Effector CD4-positive, alpha-beta T cell (primary cell): ENCODE measurements at places on chromosomes 5 and 9.

DNA sequence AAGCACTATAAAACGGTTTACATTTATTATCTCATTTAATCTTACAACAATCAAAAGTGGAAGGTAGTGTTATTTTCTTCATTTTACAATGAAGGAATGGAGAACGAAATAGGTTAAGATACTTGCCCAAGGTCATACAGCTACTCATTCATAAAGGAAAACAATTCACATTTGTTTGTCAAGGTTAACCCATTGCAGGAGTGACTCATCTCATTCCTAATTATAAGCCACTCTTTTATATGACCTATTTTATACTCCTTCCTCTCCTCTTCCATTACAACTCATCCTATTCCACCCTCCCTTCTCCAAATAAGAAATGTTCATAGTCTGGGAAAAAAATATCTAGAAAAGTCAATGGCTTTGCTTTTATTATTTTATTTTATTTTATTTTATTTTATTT, 29.6 kb downstream of the CRHBP start:
- no peak for DNase-seq

GRCh38 chr5:17094830-17095229, 122.6 kb upstream of the BASP1 start:
- no peak for DNase-seq

DNA sequence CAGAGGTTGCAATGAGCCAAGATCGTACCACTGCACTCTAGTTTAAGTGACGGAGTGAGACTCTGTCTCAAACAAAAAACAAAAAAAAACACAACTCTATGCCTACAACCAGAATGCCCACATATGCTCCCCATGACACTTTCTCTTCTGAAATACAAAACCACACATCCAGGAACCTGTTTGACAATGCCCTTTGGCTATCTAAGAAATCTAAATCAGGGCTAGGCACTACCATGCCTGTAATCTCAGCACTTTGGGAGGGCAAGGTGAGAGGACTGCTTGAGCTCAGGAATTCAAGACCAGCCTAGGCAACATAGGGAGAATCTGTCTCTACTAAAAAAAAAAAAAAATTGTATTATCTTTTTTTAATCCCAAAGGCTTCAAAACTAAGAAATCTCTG, 10.6 kb downstream of the AFF4 start:
- DNase-seq, result no peak

DNA sequence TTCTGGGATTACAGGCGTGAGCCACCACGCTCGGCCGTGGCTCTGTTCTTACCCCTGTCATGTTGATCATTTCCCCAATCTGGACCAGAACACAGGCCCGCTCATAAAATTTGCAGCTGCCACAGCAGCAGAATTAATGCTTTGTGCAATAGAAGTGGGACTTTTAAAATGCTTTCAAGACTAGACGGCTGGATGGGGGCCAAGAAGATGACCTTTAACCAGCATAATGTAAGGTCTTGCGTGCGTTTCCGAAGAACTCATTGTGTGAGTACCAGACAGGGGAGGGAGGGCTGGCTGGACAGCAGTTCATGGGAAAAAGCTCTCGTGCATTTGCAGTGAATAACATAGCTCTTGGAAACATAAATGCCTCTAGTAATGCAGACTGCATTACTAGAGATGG, 3.5 kb upstream of the WDR38 start:
- no peak for DNase-seq

GRCh38 chr9:71183251-71183650, 61.8 kb upstream of the TRPM3 start:
- DNase-seq, result no peak

DNA sequence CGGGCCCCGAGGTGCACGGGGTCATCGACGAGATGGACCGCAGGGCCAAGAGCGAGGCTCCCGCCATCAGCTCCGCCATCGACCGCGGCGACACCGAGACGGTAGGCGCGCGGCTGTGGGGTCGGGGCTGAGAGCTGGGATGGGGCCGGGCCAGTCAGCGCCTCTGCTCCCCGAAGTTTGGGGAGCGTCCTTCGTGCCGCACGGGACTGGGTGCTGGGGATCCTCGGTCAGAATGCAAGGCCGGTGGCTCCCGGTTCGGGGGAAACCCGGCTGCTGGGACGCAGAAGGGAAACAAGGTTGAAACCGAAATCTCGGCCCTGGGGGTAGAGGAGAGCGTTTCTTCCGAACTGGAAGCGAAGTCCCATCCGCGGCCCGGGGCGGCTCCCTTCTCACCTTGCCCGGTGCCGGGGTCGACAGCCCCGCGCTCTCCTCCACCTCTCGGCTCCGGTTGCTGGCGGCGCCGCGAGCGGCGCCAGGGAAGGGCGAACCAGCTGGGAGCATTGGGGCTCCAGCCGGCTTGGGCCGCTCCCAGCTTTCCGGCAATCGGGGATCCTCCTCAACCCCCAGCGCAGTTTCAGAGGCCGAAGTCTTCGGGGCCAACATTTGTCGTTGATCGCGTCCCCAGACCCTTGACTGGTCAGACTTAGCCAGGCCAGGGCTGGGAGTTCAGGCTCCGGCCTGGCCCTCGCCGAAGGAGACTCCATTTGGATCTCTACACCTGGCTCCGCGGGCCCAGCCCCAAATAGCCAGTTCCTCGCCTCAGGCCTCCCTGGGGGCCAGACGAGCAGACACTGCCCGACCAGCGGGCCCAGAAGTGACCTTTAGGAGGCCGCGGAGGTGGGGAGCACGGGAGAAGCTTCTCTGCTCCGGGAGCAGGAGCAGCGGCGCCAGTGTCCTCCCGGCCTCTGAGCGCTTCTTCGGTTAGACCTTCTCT, 1.1 kb downstream of the LHX2 start:
- no peak for DNase-seq

DNA sequence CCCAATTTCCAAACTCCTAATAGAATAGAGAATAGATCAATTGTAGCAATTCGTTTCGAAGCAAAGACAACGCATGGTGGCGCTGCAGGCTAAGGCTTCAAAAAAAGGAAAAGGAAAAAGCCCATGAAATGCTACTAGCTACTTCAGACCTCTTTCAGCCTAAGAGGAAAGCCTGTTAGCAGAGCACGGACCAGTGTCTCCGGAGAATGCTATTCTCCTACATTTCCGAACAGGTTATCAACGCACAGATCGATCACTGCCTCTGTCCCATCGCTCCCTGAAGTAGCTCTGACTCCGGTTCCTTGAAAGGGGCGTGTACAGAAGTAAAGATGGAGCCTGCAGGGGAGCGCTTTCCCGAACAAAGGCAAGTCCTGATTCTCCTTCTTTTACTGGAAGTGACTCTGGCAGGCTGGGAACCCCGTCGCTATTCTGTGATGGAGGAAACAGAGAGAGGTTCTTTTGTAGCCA, at the start of gene PCDHB15:
TSS of gene PCDHB15 (plus strand) at position 146 of the 468 bp plus-strand sequence. CDS start at position 330, 184 bp downstream.
- DNase-seq, result no peak

DNA sequence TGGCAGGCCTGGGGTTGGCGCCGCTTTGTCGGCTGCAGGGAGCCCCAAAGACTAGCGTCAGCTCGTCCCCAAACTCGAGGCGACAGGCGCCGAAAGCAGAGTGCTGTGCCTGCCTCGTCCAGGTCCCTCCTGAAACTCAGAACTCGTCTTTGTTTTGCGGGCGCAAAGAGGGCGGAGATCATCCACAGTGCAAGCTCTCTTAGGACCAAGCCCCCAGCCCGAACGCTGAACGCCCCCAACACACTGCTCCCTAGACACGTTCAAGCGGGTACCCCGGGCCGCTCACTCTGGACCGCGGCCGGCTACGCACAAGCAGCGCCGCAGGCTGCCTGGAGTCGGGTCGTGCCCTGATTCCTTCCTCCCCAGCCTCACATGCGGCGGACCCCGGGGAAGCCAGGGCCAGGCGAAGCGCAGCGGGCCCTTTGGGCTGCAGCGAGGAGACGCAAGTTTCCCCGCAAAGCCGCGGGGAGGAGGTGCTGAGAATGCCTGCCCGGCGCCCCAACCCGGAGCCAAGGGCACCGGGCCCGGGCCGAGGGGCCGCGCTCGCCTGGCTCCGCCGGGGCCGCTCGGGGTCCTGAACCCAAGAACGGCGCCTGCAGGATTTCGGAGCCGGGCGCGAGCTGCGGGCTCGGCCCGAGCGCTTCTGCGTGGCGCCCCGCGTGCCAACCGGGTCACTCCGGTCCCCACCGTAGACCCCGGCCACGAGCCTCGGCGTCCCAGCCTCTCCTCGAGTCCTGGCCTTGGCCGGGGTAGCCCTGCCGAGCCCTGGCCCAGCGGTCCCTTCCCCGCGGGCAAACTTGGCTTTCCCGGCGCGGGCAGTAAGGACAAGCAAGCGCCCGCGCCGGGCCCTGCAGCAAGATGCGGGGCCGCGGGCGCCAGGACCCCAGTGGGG, 738 bp downstream of the FSTL4 start:
- no peak for DNase-seq

DNA sequence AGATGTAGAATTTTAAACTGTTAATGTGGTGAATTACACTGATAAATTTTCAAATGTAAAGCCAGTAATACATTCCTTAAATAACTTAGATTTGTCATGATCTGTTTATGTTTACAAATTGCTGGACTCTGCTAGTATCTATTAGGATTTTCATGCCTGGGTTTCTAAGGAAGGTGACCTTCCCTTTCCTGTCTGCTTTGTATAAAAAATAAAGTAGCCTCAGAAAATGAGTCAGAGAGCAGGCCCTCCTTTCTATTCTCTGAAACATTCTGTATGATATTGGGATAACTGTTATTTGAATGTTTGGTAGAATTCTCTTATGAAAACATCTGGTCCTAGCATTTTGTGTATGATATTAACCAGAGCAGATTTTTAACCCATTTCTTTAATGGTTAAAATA, 255.3 kb downstream of the SYK start:
- DNase-seq, result no peak

DNA sequence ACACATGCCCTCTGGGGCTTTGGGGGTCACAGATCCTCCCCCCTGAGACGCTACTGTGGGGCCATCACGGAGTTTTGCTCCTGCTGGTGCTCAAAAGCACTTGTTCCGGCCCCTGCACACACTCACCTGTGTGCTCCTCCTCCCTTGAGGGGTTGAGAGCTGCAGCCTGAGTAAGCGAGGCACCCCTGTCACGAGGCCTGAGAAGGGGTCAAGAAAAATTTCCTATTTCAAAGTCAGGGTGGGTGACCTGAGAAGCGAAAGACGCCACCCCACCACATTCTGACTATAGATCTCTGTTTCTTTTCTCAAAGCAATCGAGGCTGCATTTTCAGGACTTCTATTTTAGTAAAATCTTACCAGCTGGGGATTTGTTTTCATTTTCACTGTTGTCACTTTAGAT, 138.5 kb downstream of the DCP2 start:
- no peak for DNase-seq

DNA sequence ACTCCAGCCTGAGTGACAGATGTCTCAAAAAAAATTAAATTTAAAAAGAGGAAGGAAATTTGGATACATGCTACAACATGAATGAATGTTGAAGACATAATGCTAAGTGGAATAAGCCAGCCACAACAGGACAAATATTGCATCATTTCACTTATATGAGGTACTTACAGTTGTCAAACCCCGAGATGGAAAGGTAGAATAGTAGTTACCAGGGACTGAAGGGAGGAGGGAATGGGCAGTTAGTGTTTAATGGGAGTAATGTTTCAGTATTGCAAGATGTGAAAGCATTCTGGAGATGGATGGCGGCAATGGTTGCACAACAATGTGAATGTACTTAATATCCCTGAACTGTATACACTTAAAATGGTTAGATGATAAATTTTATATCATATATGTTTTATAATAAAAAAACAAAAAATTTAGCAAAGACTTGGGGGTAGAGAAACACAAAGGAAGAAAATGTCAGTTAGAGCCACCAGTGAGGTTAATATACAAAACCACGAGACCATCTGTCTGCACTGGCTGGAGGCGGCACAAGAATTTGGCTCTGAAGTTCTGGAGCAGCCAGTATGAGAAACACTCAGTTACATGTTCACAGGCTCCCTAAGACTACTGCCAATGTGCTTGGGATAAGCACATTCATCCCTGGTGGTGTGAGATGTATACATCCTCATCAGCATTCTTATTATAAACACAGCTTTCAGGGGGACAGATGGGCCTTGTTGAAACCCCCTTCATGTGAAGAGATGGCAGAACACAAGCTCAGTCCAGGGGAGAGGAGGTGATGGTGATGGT, 37.0 kb upstream of the RPS23 start:
- no peak for DNase-seq

- DNase-seq, result no peak
Measured at GRCh38 chr9:12766357-12766756, 8.5 kb upstream of the LURAP1L start.

DNA sequence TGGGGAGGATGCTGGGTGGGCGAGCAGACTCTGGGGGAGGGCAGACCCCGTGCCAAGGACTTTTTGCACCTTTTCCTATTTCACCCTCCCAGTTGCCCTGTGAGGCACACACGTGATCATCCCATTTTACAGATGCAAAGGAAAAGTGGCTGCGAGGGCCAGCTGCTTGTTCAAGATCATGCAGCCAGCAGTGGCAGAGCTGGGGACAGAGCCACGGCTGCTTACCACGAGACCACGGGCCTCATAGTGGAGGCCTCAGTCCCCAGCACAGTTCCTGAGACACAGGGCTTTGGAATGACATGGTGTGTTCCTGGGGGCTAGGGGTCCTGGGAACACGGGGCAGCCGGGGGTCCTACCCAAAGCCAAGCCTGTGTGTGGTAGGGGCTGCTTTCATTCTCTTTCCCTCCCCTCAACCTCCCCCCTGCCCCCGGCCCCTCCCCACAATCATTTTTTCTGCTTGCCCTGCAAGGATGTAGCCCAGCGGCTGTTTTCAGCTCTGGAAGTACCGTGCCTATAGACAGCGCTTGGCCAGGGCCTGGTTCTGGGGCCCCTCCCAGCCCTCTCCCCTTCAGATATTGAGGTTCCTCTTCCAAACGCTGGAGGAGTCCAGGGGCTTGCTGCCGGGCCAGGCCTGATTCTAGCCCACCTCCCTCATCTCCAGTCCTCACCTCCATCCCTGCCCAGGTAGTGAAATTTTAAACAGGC, 58.5 kb upstream of the IER5L start:
- no peak for DNase-seq

GRCh38 chr5:102781786-102782185, 26.7 kb downstream of the PAM start:
- no peak for DNase-seq

DNA sequence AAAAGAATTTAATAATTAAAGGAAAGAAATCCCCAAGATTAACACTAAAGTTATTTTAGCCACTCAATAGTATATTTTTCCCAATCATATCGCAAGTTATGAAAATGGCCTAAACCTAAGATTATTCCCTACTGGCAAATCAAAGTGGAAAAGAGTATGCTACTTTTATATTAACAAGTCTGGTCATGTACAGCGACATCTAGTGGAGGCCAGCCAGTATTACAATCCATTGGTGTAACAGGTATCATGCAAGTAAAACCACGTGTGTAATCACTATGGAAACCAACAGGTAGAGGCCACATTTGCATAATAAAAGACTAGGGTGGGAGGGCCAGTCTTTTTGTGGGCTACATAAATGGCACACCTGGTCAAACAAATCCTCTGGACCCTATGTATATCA, 976.4 kb upstream of the CDH9 start:
- no peak for DNase-seq

DNA sequence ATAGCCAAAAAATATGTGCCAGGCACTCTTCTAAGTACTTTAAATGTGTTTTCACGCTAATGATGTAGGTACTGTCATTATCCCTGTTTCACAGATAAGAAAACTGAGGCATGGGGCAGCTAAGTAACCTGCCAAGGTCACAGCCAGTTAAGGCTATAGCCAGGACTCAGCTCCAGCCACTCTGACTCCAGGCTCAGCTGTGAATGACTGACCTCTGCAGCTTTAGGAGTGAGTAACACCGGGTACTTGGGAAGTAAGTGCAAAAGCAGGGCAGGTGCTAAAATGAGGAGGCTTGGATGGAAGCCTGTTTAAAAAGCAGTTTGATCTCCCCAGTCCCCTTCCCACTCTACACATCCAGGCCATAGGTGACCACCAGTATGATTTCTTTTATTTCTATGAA, 10.6 kb upstream of the SHC3 start:
- no peak for DNase-seq

- no peak for DNase-seq
Measured at GRCh38 chr5:3925022-3925421, 329.4 kb downstream of the IRX1 start.
